Kidney (tissue), 22 donors: ENCODE measurements at places on chromosomes 3 and 15.

GRCh38 chr3:5006755-5007202, 27.5 kb downstream of the BHLHE40 start:
- no peak for DNase-seq

GRCh38 chr3:156160647-156161046, 40.3 kb downstream of the KCNAB1 start:
- no peak for DNase-seq

GRCh38 chr3:57803647-57804081, 47.6 kb downstream of the SLMAP start:
- DNase-seq = peak; percentile 64

DNA sequence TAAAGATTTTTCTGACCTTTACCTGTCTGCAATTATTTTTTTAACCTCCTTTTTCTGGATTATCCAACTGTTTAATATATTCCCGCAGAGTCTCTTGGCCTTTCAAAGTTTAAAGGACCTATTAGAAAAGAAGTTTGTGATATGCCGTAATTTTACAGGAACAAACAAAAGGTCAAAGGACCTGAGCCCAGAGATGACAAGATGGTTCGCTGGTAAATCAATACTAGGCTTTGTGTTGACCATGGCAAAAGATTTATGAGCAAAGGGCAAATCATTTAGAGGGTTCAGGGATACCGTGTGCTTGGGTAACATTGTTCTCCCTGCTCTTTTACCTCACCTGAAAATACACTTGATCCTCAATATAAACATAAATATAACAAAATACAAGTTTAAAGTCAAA, 923.5 kb downstream of the ROBO1 start:
- peak; percentile 23 for DNase-seq

GRCh38 chr3:114389156-114389555, 95.3 kb downstream of the TIGIT start:
- DNase-seq = no peak

DNA sequence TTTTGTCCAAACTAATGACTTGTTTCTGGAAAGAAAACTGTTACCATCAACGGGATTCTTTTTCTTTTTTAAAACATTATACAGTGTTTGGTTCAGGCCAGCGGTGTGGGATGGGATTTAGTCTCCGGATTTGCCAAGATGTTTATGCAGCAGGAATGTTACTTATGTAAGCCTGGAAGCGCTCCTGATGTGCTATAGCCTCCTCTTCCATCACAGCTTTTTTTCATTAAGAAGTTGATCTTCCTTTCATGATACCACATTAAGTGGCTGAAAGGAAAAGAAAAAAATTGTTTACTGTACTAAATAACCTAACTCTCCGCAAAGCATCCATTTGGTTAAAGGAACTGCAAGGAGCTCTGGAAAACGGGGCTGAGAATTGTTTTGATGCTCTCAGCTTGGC, 120.5 kb upstream of the ALDH1A3 start:
- no peak for DNase-seq

DNA sequence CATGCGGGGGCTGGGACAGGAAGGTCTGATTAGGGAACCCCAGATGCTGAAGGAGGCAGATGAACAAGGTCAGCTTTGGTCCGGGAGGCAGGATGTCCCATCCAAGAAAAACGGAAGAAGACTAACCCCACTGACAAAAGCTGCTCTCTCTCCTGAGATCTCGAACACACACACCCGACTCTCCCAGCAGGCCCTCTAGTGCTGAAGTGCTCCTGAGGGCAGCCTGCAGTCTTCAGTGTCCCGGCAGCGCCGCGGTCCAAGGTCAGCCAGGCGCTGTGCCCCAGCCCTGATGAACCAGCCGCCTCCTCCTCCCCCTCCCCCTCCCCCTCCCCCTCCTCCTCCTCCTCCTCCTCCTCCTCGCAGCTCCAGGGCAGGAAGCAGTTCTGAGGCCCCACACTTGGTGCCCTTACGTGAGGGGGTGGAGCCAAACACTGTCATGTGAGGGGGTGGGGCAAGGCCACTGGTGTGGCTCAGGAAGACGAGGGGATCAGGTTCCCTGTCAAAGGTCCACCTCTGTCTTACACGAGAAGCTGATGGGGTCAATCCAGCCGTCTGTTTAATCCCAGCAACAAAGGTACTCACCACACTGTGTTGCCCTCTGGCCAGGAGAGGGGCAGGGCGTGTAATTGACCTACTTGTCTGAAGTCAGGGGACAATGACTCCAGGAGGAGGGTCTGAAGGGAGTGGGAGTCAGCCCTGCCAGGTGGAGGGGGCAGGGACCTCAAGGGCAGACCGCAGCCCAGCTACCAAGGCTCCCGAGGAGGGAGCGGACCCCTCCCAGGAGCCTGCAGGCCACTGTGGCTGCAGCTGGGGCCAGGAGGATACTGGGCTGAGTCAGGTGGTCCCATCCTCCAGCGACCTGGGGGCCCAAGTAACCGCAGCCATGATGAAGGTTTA, 34.3 kb downstream of the PRR23E start:
- no peak for DNase-seq

DNA sequence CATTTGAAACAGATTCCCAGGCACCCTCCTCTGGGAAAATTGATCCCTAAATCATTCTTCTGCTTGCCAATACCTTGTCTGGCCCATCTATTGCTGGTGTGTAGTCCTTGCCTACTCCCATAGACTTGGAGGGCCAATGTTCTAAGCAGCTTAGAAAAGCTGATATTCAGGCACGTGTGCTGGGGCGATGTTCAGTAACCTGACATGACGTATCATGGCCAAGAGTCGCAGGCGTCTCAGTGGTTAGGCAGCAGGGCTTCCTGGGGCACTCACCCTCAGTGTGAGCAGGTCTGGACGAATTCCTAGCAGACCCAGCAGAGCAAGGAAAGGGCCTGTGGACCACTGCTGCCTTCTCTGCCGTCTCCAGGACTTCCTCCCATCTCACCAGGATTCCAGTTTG, 21.6 kb downstream of the EPHB1 start:
- no peak for DNase-seq
